ENCODE measurements at places on chromosomes 6 and 20.
A peak's percentile ranks its signal among the peaks of the same experiment; 100 is the strongest.

DNA sequence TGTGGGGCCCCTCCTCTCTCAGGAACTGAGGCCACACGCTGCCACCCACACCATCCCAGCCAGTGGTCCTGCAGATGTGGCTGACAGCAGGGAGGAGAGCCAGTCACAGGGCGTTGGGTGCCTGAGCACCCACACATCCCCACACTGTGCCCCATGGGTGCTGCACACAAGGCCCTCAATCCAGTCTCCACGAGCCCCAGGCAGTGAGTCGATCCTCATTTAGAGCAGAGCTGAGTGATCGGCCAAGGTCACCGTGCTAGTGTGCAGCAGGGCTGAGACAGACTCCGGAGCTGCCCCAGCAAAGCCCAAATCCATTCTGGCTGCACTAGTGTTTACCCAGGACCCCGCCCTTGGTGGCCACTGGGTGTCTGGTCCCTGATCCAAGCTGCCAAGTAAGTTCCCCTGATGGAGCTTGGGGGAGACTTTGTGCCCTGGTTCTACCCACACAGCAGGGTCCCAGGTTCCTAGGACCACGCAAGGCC, 9.0 kb downstream of the C20orf203 start:
- no peak for DNase-seq

- no peak for DNase-seq
Measured at GRCh38 chr6:140012150-140012549, 637.7 kb upstream of the CITED2 start.

- DNase-seq, result no peak
Measured at GRCh38 chr6:74320715-74321114, 624.7 kb downstream of the CD109 start.

DNA sequence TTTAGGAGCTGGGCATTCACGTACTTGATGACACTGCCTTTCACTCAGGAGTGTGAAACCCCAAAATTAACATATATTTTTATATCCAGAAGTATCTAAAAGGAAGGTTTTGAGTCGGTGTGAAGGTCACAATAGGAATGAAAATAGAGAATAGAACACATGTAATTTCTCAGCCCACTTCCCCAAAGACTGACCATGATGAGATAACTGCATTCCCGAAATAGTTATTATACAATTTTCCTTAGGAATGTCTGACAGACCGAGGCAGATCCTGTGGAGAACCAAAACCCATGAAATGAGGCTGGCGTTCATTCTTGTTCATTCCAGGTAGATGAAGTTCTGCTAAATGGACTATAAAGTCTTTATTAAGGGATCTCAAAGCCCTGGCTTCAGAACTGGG, 10.3 kb downstream of the NSFL1C start:
- peak; percentile 67 for DNase-seq

DNA sequence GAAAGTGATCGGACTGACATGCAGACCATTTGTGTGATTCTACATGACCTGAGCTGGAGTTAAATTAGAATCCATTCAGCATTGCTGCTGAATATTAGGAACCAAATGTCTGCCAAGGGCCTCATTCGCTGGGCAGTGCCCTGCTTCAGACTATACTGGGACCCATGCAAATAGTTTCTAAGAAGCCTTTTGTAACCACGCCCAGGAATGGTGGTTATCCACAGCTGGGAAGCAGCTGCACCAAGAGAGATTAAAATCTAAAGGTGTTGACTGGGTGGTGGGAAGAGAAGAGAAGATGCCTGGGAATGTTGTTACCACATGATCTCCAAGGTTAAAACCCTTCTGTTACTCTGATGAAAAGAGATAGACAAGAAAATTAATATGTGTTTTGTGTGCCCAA, 156.8 kb downstream of the PKHD1 start:
- DNase-seq, result no peak
